ENCODE measurements at places on chromosomes 3 and 15. TPM values are rescaled to one million over a fixed set of nuclear protein-coding genes. Genes with fewer than 3 reads are reported as not detected.

DNA sequence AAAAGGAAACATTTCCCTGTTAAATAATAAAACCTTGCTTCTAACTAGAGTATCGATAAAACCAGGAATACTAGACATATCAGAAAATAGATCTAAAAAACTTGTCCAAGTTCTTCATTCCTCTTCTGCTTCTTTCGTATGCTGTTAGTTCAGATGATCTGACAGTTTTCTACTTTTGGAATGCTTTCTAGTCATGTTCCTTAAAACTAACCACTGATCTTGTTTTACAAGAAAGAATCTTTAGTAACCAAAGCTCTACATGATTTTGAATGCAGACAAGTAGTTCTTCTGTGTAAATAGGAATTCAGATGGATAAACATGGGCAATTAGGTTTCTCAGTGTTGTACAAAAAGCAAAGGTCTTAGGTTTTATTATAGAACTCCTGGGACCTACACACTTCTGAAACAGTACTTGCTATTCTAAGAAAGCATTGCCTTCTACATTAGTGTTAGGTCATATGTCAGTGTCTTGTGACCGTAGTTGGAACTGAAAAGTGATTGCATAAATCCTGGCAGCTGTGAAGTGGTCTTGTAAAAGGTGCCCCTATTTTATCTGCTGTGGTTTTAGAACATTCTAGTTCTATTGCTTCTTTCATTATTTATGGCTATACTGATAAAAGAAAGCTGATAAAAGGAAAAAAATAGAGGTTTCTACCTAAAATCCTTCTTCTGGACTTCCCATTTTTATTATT is 40.7 kb downstream of the SNRK start:
- no peak for DNase-seq

The LMAN1L gene
- total RNA-seq, result not detected

The TMEM266 gene
- under 0.01 TPM for total RNA-seq

The CCDC39 gene
- not detected for total RNA-seq

DNA sequence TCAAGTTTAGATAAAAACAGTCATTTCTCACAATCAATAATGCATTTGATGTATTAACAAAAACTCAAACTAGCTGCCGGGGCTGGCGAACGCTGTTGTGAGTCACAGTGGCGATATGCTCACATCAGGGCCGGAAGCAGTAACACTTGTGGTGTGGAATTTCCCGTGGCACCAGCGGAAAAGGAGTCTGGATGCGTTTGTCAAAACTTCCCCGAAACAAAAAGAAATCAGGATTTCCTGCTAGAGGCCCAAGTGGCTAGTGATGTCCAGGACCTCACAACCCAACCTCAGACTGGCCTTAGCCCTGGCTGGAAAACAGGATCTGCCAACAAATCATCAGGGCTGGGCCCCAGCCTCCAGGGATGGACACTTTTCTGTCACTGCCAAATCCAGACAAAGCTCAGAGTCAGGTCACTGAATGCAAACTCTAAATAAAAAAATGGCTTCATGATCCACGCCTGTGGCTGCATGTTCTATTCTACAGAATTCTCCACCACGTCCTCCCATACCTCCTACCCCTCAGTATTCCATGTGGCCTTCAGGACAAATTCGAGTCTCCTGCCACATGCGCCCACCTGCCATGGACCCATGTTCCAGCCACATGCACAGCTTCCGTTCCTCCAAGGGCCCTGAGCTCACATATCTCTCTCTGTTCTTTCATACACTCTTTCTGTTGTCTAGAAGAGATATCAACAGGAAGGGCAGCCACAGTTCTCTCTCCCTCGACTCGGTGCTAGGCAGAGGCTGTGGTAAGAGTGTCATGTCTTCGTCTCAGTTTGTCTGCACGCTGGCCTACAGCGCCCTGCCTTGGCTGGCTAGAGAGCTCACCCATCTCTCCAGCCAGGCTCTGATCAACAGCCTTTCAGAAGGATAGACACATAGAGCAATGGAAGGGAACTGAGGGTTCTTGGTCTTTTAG is 35.4 kb downstream of the EHD4 start:
- peak; percentile 55 for DNase-seq

- DNase-seq, result no peak
Observed at GRCh38 chr3:142213298-142213697, 12.1 kb downstream of the GK5 start.

The CORO2B gene
- total RNA-seq, result 9.7 TPM

GRCh38 chr15:73886717-73887345 is 13.5 kb downstream of the TBC1D21 start:
- no peak for DNase-seq

- DNase-seq, result no peak
Observed at GRCh38 chr15:41825145-41825544, 2.7 kb upstream of the JMJD7 start.

The MED12L gene
- total RNA-seq, result 0.28 TPM

DNA sequence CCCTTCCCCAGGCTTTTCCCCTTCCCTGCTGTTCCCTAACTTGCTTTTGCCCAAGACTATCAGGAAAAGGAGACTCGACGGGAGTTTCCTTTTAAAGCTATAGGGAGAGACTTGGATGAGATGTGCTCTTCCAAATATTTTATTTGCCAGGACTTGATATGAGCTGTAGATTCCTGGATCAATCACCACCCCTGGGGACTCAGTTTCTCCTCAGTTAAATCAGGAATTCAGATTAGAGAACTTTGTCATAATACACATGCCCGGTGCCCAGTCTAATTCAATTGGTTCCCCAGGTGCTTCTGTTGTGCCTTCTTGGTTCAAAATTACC is 46.6 kb downstream of the SMAD6 start:
- no peak for DNase-seq

DNA sequence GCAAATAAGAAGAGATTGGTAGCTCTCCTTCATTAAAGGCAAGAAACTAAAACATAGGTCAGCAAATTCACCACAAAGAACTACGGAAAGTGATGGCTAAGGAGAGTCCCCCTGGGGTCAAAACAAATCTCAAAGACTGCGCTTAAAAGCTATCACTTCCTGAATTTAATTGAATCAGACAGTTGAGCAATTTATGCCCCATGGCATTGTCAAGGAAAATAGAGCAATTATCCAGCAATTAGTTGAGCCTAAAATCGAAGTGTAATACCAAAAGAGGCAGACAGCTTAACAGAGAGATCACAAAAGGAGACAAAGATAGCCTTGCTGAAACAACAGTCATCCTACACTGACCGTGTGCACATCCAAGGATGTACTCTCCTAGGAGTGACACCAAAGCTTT is 74.4 kb upstream of the SCN10A start:
- no peak for DNase-seq

GRCh38 chr15:35281515-35281914 is 196.4 kb upstream of the NANOGP8 start:
- peak; percentile 70 for DNase-seq

The PEAK1 gene
- 43.9 TPM for total RNA-seq

DNA sequence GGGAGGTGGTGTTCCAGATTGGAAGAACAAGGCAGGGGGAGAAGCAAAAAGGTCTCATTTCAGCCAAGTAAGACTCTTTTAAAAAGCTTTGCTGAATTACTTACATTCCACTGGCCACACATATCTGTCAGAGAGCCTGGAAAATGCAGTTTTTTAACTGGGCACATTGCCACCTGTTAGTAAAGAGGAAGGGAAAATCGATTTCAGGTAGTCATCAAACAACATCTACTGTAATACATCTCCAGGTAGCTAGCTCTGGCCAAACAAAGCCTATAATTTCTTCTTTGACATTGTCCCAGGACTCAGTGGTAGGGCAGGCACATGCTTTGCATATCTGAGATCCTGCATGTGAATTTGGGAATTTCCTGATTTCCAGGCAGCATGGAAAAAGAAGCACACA is 480.7 kb upstream of the SUCLG2 start:
- no peak for DNase-seq

DNA sequence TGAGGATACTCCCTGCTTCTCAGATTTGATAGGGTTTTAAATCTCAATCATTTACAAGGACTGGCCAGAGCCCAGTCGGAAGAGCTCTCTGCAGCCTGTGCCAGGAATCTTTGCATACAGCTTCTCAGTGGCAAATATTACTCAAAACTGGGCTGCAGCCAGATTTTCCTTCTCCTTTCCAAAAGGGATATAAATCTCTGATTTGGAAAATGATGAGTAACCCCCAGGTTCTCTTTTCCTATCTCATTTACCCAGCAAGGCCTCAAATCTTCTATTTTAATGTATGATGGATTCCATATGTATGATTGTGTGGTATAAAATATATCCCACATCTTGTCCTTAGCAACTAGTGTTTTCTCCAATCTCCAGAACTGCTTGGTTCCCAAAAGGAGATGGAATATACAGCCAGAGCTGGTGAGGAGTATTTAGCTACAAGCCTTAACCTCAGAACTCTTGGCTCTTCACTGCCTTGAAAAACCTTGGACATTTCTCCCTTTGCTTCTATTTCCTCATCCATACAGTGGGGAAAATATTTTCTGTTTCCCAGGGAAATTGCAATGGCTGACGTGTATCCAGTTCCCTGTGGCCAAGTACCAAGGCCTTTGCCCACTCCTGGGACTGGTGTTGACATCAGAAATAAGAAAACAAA is 114.4 kb downstream of the ATG7 start:
- DNase-seq, result no peak

GRCh38 chr3:63477494-63478129 is 174.9 kb upstream of the SNTN start:
- no peak for DNase-seq

The SIDT1 gene
- not detected for total RNA-seq

DNA sequence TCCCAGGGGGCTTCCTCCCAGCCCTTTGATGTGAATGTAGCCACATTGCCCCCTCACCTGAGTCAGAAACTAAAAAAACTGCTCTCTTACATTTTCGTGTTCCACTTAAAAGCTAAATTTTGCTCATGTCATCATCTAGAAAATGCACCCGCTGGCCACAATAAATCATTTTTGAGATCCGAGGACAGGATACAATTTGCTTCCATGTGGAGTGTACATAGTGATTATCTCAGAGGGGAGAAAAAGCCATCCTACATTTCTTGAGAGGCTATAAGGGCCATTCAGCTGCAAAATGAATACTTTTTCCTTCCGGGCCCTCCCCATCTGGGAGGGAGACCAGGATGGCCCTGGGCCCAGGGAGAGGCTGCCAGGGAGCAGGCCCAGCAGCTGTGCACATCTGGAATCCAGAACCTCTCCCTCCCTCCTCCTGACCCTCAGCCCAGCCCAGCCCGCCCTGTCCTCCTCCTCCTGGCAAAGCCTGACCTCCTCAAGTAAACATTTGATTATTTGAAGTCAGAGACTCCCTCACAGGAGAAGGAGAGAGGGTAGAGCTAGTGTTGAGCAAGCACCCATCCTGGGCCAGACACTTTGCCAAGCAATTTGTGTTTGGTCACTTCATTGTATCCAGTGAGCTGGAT is 59.1 kb downstream of the CORO2B start:
- peak; percentile 48 for DNase-seq

DNA sequence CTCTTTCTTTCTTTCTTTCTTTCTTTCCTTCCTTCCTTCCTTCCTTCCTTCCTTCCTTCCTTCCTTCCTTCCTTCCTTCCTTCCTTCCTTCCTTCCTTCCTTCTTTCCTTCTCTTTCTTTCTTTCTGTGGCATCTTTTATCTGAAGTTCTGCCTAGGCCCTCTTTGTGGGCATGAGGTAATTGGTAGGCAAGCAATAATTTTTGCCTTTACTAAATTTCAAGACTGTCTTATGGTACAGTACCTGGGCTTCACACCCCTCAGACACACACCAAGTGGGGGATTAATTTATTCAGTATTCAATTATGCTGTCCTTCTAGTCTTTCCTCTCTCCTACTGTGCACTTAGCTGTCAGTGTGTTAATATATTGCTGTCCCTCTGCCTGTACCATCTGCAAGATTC is 155.5 kb downstream of the OXSM start:
- DNase-seq, result no peak

The GOLGA6L24 gene
- not detected for total RNA-seq

- no peak for DNase-seq
Observed at GRCh38 chr3:81363816-81364215, 397.6 kb downstream of the GBE1 start.

GRCh38 chr3:4971838-4972237 is 7.4 kb upstream of the BHLHE40 start:
- DNase-seq, result no peak

DNA sequence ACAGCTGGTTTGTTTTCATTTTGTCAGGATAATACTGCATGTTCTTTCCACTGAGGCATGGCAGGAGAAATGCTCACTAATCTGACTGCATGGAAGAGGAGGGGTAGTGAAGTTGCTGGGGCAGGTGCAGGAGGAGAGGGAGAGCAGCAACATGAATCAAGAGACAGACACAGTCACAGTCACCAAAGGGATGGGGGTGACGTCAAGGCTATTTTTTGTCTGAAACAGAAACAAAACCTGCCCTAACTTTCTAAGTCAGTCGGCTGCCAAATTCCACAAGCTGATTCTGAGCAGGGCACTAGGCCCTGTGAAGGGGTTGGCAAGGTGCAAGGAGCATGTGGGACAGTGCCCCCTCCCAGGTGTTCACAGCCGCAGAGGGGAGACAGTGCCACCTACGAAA is 186.6 kb upstream of the NSMCE3 start:
- DNase-seq, result no peak

The NR2F2 gene
- total RNA-seq, result 28.1 TPM

The DAZL gene
- total RNA-seq, result not detected

DNA sequence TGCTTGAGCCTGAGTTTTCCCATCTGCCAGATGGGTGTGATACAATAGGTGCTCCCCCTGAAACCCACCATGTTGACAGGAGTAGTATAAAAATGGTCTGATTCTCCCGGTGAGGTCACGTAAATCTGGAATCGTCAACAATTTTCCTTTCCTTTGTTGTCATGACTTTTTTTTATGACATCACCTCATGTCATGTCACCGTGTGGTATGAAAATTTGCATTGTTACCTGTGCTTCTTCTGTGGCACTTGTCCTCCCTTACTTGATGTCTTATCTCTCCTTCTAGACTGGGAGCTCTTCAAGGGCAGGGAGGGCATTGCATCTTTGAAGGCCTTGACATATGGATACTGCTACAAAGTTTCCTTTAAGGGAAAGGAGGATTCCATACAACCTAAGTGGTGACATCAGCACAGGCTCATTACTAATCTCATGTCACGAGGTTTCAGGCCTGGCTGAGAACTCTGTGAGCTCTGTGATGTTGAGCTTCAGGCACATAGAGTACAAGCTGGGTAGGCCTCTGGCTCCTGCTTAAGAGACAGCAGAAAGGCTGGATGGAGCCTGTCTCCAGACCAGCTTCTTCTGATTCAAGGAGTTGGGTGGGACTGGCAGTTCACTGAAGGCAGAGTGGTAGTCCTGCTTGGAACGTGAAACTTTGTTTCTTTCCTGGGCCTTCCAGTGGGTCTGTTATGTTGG is 66.3 kb downstream of the LPP start:
- DNase-seq, result peak; percentile 73

DNA sequence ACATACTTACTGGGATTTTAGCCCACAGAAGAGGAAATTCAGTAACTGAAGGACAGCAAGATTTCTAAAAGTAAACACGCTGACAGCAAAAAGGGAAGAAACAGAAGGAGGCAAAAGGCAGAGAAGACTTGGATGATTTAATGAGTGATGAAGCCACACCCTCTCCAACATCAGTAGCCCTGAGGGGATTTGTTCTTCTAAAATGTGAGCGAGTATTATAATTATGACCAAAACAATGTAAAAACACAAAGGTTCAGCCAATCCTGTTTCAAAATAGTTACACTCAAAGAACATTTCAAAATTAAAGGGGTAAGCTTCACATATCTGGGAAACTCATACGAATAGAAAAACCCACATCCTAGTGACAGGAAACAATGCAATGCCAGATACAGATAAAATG is 25.0 kb downstream of the MCCC1 start:
- DNase-seq, result no peak

The CYFIP1 gene
- 144 TPM for total RNA-seq

All from IMR-90 (cell line).